CD4-positive, alpha-beta T cell treated with Interleukin-17A for 4 hours (primary cell): ENCODE measurements at places on chromosomes 6 and 20.

- DNase-seq, result peak; percentile 50
Observed at GRCh38 chr20:51528263-51529027, 14.1 kb downstream of the NFATC2 start.

GRCh38 chr6:116568821-116569755 is 2.2 kb upstream of the RWDD1 start:
- DNase-seq, result no peak

GRCh38 chr6:166341464-166341863 is 881 bp downstream of the SFT2D1 start:
- no peak for DNase-seq

- no peak for DNase-seq
Observed at GRCh38 chr6:165227644-165228329, 81.6 kb downstream of the C6orf118 start.

DNA sequence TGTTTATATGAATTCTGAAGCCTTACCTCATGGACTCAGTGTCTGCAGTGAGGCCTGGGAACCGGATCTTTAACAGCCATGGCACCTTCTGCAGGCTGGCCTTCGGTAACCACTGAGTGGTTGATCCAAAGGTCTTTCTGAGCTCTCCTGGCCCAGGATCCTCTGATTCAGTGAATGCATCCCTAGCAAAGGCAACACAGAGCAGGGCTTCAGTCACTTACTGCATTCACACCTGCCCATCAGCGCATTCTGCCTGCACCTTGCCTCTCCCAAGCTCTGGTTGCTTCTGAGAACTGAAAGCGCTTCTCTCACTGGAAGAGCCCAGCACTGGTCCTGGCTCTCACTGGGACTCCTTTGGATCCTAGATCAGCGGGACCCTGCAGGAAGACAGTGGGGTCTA is 8.4 kb upstream of the CST9 start:
- no peak for DNase-seq

DNA sequence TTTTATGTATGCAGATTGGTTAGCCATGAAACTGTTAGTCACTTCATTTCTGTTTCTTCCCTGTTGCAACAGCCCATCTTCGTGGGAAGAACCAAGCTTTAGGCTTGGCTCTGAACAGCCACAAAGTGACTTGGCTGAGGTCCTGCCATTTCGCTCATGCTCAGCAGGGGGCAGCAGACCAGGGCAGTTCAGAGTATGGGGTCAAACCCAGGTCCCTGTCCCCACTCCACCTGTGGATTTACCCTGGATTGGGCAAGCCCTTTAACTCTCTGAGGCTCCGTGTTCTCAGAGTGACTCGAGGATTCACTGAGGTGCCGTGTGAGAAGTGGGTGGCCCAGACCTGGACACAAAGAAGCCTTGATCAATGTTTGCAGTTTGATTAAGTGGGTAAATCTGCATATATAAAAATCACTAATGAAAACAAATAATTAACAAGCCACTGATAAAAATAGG is 19.8 kb upstream of the MAP1LC3A start:
- peak; percentile 68 for DNase-seq

GRCh38 chr20:23022849-23023248 is 12.3 kb upstream of the SSTR4 start:
- DNase-seq, result no peak

DNA sequence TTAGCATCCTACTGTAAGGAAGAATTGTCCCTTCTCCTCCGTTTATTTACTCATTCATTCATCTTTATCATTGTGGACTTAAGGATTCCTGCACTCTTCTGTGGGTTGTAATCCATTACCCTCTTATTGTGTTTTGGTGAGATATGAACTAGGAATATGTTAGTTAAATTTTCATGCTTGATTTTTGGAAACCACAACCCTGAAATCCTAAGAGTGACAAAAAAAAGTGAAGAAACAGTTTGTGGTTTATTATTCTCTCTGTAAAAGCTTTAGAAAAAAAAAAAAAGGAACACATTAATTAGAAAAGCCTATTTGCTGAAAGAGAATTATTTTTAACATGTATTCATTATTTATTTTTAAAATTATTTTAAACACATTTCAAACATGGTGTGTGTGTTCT is 36.7 kb upstream of the INSM1 start:
- no peak for DNase-seq

DNA sequence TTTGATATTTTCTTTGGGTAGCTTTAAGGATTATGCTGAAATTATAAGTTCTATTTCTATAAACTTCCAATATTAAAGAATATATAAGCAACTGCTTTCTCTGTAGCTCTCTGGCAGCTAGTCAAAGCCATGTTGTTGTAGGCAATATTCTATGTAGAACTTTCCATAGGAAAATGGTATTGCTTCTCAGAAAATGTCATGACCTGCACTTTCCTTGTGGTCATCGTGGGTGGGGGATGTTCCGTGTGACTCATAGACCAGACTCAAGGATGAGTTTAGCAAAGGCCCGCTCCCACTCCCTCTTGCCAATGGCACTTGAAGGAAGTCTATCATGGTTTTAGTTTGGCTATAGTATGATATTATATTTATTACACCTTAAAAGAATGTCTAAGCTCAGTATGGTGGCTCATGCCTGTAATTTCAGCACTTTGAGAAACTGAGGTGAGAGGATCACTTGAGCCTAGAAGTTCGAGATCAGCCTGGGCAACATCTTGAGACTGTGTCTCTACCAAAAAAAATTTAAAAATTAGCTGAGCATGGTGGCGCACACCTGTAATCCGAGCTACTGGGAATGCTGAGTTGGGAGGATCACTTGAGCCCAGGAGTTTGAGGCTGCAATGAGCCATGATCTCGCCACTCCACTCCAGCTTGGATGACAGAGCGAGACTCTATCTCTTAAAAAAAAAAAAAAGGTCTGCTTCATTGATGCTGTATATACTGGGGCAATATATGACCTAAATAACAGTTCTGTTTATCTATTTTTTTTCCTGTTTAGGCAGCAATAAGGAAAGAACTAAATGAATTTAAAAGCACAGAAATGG is 36.6 kb upstream of the LTV1 start:
- peak; percentile 3 for DNase-seq

DNA sequence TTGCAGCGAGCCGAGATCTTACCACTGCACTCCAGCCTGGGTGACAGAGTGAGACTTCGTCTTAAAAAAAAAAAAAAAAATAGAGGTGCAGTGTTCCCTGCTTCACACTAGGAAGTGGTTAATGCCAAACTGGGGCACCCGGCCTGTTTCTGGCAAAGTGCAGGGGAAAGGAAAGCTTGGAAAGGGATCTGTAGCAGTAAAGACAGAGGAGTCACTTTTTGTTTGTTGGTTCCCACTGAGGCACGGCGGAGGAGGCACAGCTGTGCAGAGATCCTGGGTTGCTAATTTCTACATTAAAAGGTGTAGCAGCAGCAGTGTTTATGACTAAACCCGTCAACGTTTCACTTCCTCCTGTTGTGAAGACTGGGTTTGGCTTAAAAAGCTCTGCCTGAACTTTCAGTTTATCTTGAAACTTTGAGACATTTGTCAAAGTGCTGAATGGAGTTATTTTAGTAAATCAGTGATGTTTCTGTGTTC is 125.6 kb downstream of the CARMIL1 start:
- peak; percentile 59 for DNase-seq
